ENCODE measurements at places on chromosomes 5 and 9.
A peak's percentile ranks its signal among the peaks of the same experiment; 100 is the strongest.

GRCh38 chr5:113606298-113607134, 93.0 kb downstream of the YTHDC2 start:
- peak; percentile 16 for DNase-seq

DNA sequence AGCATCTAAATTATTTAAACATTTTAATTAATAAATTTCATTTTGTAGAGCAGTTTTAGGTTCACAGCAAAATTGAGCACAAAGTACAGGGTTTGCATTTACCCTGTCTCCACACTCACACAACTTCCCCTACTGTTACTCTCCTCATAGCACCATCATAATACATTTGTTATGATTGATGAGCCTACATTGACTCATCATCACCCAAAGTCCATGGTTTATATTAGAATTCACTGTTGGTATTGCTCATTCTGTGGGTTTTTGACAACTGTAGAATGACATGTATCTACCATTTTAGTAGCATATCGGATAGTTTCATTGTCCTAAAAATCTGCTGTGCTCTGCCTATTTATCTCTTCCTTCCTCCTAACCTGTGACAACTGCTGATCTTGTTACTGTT, 411.1 kb upstream of the MPDZ start:
- no peak for DNase-seq

DNA sequence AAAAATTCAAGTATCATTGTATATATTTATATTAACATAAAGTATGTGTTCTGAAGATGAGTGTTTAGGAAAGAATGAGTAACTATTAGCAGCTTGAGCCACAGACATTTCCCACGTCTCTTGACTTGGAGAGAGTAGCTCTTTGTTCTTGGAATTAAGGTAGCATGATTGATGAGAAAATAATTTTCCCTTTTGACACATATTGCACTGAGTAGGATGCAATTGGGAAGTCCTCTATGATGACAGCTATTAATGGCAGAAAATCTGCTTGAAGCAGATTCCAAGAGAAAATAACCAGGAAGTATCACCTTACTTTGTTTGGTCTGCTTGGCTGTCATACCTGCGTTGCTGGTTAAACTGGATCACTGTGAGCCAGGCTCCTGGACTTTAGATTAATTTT, 204.8 kb downstream of the TLE4 start:
- no peak for DNase-seq

DNA sequence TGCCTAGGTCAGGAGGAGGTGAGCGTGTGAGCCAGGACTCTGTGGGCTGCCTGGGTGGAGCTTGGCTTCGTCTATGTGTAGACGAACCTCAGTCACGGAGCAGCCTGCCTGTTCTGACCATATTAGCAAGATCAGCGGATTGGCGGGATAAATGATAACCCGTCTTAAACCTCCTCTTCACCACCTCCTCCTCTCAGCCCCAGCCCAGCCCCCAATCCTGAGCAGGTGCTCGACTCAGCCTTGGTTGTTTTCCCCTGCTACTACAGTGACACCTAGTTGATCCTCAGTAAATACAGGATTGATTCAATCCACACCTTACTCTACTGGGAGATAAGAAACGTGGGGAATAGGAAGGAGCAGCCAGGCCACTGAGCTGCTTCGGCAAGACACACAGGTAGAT, 286.1 kb downstream of the IRX2 start:
- no peak for DNase-seq

- DNase-seq = peak; percentile 22
These were observed 76.7 kb downstream of the PDE4D start for GRCh38 chr5:59816654-59817300.

GRCh38 chr9:109469646-109470358, 28.3 kb downstream of the PTPN3 start:
- DNase-seq = peak; percentile 28

- no peak for DNase-seq
These were observed 13.5 kb upstream of the AGXT2 start for GRCh38 chr5:35061211-35061770.

DNA sequence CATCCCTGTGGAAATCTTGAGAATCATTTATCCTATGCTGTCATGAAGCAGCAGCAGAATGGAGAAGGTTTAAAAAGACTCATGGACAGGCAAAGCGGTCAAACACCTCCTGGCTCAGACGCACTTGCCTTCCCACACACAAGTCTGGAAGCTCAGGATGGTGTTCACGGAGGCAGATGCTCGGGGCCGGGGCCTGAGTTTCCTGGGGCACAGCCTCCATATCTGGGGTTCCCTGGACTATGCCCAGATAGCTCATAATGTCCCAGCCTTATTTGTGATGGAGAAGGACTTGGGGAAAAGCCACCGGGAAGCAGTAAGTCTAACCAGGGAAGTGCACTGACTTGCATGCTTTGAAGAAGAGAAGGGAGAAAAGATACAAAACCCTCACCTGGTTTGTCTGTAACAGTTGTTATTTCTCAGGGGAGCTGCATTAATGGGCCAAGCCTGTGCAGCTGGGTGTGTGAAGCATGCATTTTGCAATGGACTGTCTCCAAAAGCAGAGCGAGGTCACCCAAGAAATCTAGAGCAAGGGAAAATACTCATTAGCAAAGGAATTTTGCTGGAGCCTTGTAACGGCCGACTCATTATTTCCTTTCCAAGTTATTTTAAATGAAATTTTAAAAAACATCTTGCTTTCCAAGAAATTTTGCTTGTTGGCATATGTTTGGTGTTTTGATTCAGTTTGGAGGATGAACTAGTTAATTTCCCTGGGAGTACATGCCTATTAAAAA, 3.4 kb downstream of the S1PR3 start:
- DNase-seq = no peak

- DNase-seq = no peak
These were observed 38.4 kb upstream of the HAND1 start for GRCh38 chr5:154516475-154516874.

- DNase-seq = no peak
These were observed 10.7 kb downstream of the PRUNE2 start for GRCh38 chr9:76895186-76895585.

GRCh38 chr9:88816141-88816540, 175.1 kb upstream of the S1PR3 start:
- DNase-seq = no peak

- no peak for DNase-seq
These were observed 44.4 kb downstream of the BNC2 start for GRCh38 chr9:16825971-16826625.

GRCh38 chr5:172322028-172322965, 38.7 kb upstream of the UBTD2 start:
- no peak for DNase-seq

- DNase-seq = no peak
These were observed 17.4 kb upstream of the CAMSAP1 start for GRCh38 chr9:135924628-135925338.

DNA sequence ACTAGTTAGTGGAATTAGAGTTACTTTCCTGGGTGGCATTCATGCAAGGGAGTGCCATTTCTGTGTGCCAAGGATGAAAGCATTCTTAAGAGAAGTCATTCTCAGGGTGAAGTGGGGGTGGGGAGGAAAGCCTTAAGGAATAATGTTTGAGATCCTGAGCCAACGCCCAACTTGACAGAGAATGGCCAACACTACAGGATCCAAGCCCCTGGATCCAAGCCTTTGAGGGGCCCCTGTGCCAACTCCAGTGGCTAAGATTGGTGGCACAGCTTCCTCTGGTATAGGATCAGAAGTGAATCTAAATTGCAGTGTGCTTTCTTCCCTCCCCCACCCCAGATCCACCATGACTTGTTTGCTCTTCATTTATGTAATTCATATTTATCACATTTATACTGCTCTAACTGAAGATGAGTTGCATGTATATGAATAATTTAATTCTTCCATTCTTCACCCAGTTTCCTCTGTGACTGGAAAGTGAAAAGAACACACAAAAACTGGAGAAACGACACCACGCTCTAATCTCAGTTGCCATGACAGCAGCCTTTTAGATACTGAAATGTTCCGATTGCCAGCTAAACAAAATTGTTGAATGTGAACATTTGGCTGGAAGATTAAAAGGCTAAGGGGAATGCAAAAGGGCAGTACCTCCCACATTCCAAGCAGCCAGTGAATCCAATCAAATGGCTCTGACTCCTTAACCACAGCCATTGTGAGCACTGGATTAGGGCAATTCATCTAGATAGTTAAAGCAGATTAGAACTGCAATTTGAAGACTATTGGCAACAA, 4.5 kb downstream of the ZNF608 start:
- no peak for DNase-seq

GRCh38 chr5:54867310-54867944, 118.0 kb downstream of the ESM1 start:
- DNase-seq = peak; percentile 57

- no peak for DNase-seq
These were observed 32.7 kb upstream of the DNAH5 start for GRCh38 chr5:13976867-13977830.

DNA sequence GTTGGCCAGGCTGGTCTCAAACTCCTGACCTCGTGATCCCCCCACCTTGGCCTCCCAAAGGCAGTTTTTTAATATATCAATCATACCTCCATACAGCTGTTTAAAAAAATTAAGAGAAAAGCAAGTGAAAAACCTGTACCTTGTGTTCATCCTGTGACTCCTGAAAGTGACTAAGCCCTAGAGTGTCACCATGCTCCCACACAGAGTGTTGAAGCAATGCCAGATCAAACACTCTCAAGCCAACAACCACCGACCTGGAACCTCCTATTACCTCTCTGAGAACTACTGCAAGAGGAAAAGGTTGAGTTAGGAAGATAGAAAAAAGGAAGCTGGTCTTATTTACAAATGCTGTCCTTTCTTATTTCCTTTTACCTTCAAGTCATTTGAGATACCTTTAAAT, 123.5 kb downstream of the RASEF start:
- no peak for DNase-seq

GRCh38 chr5:152855441-152855840, 450.4 kb upstream of the NMUR2 start:
- DNase-seq = no peak

DNA sequence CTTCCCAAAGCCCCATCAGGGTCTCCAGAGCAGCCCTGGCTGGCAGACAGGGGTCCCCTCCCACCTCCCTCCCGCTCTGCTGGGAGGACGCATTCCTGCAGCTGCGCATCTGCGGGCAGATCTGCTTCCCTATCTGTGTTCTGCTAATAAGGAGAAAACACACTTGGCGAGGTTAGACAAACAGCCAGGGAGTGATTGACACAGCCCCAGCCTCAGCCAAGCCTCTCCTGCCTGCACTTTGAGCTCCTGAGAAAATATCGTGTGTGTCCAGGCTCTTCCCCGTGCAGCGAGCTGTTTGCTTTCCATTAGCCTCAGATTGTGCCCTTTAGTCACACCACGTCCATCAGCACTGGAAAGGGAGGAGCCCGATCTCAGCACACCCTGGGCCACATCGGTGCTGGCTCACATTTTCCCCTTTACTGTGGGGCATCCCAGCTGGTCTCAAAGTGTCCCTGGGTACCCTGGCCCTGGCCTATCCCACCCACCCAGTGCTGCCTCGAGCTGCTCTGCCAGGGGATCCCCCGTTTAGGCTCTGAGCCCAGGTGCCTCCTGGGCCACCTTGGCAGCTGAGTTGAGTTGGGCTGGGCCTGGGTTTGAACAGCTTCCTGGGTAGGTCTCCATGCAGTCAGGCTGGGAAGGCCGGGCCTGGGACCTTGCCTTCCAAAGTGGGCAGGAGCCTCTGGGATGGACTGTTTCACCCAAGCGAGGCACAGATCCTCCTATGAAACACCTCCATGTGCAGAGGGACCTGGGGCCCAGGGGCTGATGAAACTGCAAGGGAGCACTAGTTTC, 61.1 kb downstream of the BARX1 start:
- no peak for DNase-seq

Data from frontal cortex (tissue), 4 donors.